ENCODE measurements at places on chromosomes 13 and 19. TPM values are rescaled to one million over a fixed set of nuclear protein-coding genes. Genes with fewer than 3 reads are reported as not detected.

Gene ACER1
- total RNA-seq: not detected

Gene KLK5
- not detected for total RNA-seq

Gene ZNF382
- total RNA-seq: 21.5 TPM

- H3K27ac ChIP-seq: no peak overlapping the region
- H3K27me3 ChIP-seq: no peaks in the 10 kb centered on the region
- no peaks in the 10 kb centered on the region for H3K36me3 ChIP-seq
- DNase-seq: no peak
These were observed 373.7 kb downstream of the DNAJC15 start for GRCh38 chr13:43397111-43397510.

- peaks cover 44% of the 10 kb centered on the region for H3K4me1 ChIP-seq
- no peak overlapping the region for H3K4me3 ChIP-seq
- no peaks in the 10 kb centered on the region for H3K36me3 ChIP-seq
- no peak for DNase-seq
- H3K27me3 ChIP-seq: no peaks in the 10 kb centered on the region
These were observed 24.9 kb downstream of the PCID2 start for GRCh38 chr13:113183450-113184129.

GRCh38 chr13:81610644-81611043, 1269.7 kb upstream of the SPRY2 start:
- no peaks in the 10 kb centered on the region for H3K27me3 ChIP-seq
- H3K36me3 ChIP-seq: no peaks in the 10 kb centered on the region
- H3K27ac ChIP-seq: no peak overlapping the region

Gene PSPN
- total RNA-seq: 0.55 TPM

GRCh38 chr13:101916108-101916774, 463.8 kb downstream of the ITGBL1 start:
- no peaks in the 10 kb centered on the region for H3K4me1 ChIP-seq
- peaks cover 69% of the 10 kb centered on the region for H3K27me3 ChIP-seq
- H3K36me3 ChIP-seq: no peaks in the 10 kb centered on the region
- H3K27ac ChIP-seq: no peak overlapping the region
- peak overlapping the region; percentile 57 for H3K4me3 ChIP-seq
- DNase-seq: no peak

GRCh38 chr13:39760521-39760920, 105.1 kb downstream of the COG6 start:
- no peak overlapping the region for H3K27ac ChIP-seq
- DNase-seq: no peak

DNA sequence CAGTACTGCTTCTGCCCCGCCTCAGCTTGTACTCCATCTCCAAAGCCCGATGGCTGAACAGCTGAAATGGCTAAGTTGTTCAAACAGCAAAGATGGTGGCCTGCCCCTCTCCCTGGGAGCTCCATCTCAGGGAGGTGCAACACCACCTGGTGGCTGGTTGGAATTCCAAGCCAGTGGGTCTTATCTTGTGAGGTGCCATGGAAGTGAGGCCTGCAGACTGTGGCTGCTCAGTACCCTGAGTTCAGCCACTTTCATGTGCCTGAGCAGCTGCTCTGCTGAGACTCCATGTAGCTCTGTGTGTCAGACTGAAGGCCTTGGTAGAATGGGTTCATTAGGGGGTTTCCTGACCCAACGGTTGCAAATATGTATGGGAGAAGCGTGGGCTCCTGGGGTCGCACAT, 67.3 kb upstream of the SPRY2 start:
- DNase-seq: no peak
- no peak overlapping the region for H3K4me3 ChIP-seq
- no peaks in the 10 kb centered on the region for H3K27me3 ChIP-seq
- H3K36me3 ChIP-seq: no peaks in the 10 kb centered on the region
- H3K27ac ChIP-seq: no peak overlapping the region
- H3K4me1 ChIP-seq: no peaks in the 10 kb centered on the region

- no peak overlapping the region for H3K4me3 ChIP-seq
- peak overlapping the region; percentile 46 for H3K27ac ChIP-seq
- DNase-seq: no peak
- no peaks in the 10 kb centered on the region for H3K27me3 ChIP-seq
- peaks cover 58% of the 10 kb centered on the region for H3K4me1 ChIP-seq
These were observed 24.6 kb downstream of the DNM2 start for GRCh38 chr19:10742476-10742875.

Gene ALOX5AP
- 12.6 TPM for total RNA-seq

- H3K4me3 ChIP-seq: no peak overlapping the region
- H3K27me3 ChIP-seq: no peaks in the 10 kb centered on the region
- no peak for DNase-seq
- H3K36me3 ChIP-seq: no peaks in the 10 kb centered on the region
- no peak overlapping the region for H3K27ac ChIP-seq
These were observed 78.6 kb downstream of the ABCC4 start for GRCh38 chr13:95222733-95223018.

Gene FTL
- 535 TPM for total RNA-seq

All from heart right ventricle (tissue), 16 donors.